Spleen (tissue), 13 donors: ENCODE measurements at places on chromosomes 1 and 21.
A peak's percentile ranks its signal among the peaks of the same experiment; 100 is the strongest.

GRCh38 chr1:12654657-12655056, 10.8 kb downstream of the AADACL4 start:
- DNase-seq, result no peak

DNA sequence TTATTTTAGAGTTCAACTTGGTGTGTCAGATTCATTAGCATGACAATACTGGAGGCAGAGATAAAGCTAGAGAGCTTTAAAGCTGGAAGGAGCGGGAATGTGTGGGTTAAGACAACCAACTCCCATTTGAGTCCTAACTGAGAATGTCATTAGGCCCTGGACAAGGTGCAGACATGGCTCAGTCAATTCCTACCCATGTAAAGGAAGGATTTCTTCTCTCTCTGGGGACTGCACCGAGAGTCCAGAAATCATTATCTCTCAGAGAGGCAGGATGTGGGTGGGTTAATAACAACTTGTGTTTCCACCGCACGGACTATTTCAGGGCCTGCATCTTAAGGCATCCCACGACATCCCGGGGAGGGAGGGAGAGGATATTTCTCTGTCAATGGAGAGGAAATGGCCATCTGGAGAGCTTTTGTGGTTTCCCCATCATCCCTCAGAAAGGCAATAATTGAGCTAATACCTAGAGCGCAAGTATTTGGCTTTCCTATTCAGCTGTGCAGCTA, 46.7 kb upstream of the SARS1 start:
- DNase-seq, result no peak

DNA sequence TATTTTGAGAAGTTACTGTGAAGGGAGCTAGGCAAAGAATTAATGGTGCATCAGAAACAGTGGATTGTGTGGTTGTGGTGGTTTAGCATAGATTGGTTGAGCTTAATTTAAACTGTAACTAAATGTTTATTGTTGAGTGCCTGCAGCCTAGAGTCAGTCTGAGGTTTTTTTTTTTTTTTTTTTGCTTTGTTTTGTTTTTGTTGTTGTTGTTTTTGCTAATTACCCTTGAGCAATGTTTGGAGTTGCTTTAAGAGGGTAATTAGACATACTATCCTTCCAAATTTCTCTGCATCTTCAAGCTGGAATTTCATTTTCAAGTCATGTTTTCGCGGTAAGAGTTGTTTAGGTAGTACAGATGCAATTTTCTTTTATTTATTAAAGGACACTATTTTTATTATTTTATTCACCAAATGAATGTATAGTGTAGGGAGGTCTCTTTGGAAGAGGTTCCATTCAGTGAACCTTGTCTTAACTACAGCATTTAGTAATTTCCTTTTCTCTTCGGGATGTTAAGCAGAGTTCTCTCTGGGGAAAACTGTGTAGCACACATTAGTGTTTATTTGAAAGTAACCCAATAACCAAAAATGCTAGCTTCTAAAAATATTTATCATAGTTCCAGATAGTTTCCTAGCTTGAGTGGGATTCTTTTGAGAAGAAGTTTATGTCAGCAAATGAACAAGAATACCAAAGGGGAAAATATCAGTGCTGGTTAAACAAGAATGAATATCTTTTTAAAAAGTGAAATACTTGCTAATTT, 82.3 kb downstream of the CLIC4 start:
- DNase-seq, result no peak

GRCh38 chr1:94672934-94673333, 131.4 kb upstream of the F3 start:
- no peak for DNase-seq

- DNase-seq, result no peak
Observed at GRCh38 chr1:228475812-228476211, 11.4 kb upstream of the RNF187 start.

- DNase-seq, result no peak
Observed at GRCh38 chr1:209302779-209303568, 280.5 kb upstream of the CAMK1G start.

DNA sequence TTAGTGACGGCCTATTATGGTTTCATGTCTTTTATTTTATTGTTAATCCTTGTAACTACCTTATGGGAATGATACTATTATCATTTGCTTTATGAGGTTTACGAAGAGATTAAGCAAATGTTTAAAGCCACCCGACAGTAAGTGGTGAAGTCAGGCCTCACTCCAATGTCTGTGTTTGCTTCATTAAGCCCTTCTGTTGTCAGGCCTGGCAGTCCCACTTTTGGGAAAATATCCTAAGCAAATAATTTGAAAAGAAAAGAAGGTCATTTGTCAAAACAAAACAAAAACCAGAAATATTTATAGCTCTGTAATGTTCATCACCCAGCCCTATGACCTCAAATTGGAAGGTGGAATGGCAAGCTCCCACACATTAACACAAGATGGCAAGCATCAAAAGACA, 40.7 kb upstream of the USP24 start:
- DNase-seq, result no peak

DNA sequence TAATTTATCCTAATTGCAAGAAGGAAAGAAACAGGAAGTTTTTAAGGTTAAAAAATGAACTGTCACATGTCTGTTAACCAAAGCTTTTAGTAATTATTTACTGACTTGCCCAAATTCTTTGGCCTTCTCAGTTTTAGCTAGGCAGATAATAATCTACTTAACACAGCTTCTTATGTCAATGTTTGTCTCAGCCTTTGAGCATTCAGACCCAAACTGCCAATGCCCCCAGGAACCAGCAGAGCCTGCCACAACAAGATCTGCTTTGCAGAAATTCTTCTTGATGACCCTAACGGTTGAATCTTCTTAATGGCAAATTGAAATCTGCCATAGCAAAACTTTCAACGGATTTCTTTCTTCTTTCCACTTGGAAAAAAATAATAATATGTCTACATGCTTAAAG, 792.4 kb upstream of the ADGRL2 start:
- DNase-seq, result no peak

DNA sequence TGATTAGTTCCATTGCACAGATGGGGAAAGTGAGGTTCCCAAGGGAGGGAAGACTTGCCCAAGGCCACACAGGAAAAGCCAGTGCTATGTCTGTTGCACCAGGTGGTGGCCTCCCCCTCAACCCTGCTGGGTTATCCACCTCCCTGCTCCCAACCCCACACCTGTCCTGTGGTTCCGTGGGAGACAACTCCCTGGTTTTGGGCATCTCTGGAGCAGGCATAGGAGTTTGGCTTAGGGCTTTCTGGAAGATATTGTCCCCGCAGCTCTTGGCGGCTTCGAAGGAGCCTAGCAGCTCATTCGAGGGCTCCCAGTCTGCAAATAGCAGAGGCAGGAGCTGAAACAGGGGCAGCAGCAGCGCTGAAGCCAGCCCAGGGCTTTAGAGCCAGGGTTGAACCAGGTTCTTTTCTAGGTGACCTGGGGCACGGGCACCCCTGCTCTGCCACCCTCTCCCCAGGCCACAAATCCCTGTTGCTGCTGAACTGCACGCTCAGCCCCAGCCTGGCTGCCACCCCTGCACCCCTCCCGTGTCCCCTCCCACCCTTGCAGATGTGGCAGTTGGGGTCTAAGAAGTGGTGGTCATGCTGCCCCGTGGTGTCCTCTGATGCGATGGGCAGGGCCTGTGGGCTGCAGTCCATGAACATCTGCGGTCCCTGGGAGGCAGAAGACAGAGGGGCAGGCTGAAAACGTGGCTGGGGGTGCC, 22.1 kb downstream of the SPOCD1 start:
- DNase-seq, result peak; percentile 68

- no peak for DNase-seq
Observed at GRCh38 chr1:92515796-92516201, 29.1 kb upstream of the GFI1 start.

- no peak for DNase-seq
Observed at GRCh38 chr1:43799656-43800635, 92.6 kb downstream of the ST3GAL3 start.

GRCh38 chr1:64887689-64888217, 78.6 kb downstream of the JAK1 start:
- DNase-seq, result no peak

- no peak for DNase-seq
Observed at GRCh38 chr1:15188130-15188524, 34.6 kb downstream of the TMEM51 start.

DNA sequence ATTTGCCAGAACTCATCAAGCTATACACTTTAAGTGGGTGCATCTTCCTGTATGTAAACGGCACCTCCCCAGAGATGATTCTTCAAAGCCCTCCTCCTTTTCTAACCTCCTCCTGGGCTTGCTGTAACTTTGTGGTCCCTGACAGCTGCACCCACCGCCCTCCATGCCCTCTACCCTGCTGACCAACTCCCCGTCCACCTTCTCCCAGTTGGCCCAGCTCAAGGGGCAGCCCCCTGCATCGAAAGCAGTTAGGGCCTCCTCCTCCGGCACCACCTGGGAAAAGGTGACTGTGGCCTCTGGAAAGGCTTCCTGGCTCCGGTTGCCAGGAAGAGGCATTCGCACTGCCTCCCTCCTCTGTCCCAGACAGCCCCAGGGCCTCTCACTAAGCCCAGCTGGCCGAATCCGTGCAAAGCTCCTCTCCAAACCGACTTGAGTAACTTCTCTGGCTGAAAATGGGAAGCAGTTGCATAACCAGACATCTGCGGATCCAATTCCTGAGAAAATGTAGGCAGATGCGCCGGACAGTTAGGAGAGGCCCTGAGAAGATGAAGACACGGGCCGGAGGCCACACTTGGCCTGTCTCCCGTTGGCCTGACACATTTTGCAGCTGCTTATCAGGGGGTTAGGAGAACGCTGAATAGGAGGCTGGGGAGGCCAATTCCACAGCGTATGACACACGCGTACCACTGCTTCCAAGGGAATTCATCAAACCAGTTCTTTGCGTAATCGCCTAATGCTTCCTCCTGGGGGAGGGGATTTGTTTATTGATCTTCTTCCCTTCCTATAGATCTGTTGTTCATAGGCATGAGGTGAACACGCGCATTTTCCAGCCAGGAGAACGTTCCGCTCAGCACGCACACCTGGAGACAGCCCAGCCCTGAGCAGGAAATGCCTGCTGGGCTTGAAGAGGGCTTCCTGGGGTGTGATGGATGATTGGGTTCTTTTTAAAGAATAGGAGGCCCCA, 48.7 kb upstream of the COL6A2 start:
- DNase-seq, result no peak

GRCh38 chr1:32742956-32743355, 40.4 kb upstream of the SYNC start:
- DNase-seq, result no peak

DNA sequence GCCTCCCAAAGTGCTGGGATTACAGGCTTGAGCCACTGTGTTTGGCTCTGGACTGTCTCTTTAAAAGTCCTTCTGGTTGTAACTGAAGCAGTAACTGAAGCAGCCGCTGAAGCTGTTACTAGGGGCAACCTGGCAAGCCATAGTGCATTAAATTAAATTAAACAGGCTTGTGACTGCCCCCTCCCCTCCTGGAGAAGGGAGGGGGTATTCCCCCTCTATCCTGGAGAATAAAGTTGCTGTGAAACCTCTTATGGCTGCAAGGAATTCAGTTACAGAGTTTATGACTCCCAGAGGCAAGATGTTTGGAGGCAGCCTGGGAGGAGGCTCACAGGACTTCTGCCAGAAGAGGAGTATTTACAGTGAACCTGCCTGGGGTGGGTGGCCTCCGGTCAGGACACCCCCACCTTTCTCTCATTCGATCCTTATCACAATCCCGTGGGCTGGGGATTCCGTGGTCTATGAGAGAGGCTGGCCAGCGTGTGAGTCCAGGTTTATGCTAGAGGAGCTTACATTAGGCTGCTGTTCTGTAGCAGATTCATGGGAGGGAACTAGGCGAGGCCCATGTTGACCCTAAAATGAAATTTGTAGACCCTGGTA, 8.3 kb downstream of the TTC22 start:
- DNase-seq, result no peak

DNA sequence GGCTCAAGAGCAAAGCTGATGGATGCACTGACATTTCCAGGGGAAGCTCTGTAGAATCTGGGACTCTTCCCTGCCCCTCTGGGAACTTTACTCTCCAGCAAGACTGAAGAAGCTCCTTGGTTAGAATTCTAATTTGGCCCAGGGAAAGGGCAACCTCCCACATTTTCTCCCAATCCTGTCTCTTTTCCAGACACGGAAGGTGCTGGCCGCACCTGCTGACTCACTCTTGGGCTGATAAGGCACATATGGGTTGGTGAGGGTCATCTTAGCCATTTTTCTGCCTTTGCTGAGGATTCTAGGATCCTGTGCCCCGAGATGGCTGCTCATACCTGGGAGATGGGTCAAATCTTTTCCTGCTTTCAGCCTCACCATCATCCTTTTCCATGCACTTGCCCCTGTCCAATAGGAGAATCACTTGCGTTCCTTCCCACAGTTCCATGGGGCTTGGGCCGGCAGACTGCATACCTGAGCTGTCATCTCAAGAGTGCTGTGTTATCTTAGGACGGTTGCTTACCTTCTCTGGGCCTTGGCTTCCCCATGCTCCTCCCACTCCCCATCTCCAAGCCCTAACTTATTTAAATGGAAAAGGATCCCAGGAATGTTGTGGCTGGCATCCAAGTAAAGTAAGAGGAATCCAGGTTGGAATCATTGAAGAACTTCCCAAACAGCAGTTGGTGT, 1.3 kb downstream of the TINAGL1 start:
- no peak for DNase-seq

GRCh38 chr1:233668146-233668724, 54.3 kb downstream of the KCNK1 start:
- no peak for DNase-seq

- DNase-seq, result peak; percentile 92
Observed at GRCh38 chr1:152188673-152189591, 29.9 kb upstream of the RPTN start.

DNA sequence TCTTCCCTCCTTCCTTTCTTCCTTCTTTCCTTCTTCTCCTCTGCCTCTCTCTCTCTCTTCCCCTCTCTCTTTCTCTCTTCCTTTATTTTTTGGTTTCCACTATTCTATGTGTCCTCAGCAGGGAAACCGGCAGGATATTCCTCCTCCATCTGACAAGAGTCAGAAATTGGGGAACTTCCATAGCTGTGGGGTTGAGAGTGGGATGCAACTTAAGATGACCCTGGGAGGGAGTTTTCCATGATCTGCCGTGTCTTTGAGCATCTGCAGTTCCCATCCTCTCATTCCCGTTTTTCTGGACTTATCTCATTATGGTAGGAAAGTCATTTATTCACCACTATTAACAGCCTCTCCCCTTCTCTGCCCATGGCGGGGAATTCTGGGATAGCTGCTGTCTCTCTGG, 98.6 kb downstream of the NMNAT2 start:
- DNase-seq, result no peak

DNA sequence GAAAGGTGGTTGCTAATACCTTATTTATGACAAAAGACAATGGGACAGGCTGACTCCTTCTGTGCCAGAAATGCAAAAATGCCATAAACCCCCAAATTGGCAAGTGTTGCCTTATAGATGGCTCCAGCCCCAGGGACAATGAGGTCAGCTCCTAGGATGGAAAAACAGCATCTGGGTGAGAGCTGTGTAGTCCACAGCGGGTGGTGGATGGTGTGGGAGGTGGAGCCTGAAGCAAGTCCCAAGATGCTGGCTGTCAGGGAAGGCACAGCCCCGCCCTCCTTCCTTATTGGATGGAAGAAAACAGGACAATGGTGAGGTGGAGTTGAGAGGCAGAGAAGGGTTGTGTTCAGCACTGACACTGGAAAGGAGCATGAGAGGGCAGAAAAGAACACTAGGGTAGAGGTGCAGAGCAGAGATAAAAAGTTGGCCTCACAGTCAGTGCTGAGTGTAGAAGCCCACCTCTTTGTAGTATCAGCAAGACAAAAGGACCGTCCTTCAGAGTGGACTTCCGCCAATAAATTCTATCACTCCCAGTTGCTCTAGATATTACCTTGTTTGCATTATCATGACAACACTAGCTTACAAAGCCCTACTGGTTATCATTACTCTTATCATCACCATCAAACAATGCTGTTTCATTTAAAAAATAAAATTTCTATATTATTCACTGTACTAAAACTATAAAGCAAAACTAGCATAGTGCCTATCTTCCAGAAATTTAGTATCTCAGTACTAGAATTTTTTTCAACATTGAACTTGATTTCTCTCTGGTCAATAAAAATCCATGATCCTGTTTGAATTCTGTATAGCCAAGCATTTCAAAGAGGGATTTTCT, 3.7 kb upstream of the SDE2 start:
- DNase-seq, result peak; percentile 85
